ENCODE measurements at places on chromosomes 7 and 10.

- no peak for DNase-seq
Observed at GRCh38 chr10:117964536-117964935, 82.2 kb downstream of the RAB11FIP2 start.

DNA sequence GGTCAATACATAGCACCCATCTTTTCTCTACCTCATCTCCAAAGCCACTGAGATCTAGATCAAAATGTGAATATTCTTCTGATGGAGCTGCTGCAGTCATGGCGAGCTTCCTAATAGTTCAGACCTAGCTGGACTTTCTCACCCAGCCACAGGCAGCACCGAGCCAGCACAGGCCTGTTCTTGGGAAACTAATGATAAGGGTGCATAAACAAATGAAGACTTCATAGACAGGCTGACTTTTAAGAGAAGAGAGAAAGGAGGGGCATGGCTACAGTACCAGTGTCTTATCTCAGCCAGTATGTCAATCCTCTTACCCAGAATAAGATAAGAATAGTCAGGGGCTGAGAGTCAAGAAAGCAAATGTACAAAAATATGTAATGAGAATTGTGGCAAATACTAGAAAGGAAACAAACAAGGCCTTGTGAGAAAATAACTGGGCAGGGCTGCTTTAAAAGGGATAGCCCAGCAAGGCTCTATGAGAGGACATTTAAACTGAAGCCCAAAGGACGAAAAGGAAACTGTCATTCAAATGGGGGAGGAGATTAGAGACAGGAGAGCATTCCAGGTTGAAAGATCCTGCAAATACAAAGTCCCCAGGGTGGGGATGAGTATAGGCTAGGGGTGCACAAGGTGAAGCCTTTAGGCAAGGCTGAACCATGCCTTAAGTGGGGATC, 21.8 kb upstream of the CDK14 start:
- DNase-seq, result no peak

DNA sequence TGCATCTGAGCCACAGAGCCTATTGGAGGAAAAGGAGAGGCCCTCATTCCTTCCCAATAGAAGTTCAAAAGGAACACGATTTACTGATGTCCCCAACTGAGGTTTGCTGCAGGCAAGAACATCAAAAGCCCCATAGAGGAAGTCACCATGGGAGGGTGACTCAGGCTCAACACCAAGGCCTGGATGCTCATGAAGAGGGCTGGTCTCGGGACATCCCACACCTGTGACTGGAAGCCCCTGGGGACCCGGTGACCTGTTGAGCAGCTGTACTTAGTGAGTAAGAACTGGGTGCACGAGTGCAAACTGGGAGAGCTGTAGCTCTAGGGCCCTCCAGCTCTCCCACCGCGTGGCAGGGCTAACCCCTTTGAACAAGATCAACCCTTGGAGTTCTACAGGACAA, 38.0 kb downstream of the CYTH3 start:
- DNase-seq, result no peak

DNA sequence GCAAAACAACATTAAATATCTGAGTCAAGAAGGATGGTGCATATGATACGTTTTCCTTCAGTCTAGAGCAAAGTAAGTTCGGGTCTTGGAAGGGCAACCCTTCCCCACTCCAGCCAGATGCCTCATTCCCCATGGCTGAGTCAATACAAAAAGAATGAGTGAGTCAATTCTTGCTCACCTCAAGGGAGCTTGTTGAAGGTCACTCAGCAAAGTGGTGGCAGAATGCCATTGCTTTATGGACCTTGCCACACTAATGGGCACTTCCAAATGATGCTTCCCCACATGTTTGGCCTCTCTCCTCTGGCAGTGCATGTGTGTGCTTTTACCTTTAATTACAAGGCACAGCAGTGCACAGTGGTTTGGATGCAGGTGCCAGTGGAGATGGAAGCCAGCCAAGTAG, 296.5 kb downstream of the SORCS3 start:
- DNase-seq, result no peak

- DNase-seq, result no peak
Observed at GRCh38 chr10:128473911-128474310, 347.7 kb upstream of the MKI67 start.

- DNase-seq, result no peak
Observed at GRCh38 chr10:43809211-43809930, 160.7 kb upstream of the ZNF32 start.

DNA sequence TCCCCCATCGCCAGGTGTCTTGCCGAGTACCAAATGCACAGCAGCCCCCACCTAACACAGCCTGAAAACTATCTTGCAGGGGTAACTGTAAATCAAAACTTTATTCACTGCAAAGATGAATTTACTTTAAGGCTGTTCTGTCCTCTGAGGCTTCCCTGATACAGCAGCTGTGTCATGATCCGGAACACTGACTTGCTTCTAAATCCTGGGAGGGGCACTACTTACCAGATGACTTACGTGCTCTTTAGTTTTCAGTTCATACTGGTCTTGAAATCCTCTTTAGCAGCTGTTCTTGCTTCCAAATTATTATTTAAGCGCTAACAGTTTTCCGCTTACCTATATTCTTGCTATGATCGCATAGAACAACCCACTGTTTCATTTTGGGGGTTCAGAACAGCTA, 4.9 kb downstream of the DYNC1I1 start:
- no peak for DNase-seq

DNA sequence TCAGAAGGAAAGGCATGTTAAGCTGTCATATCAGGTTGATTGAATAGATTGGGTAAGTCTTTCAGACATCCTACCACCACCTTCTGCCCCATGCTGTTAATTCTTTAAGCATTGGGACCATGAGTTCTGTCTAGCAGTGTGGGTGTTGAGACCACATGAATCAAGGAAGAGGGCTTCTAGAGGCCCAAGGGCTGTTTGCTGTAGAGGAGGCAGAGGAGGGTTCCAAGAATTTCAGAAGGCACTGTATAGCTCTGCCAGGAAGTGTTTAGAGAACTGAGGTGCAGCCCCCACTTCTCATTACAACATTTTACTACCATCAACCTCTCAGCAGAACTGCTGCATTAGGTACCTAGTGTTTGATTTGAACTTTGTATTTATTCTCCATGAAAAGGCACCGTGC, 720.2 kb downstream of the AUTS2 start:
- no peak for DNase-seq

DNA sequence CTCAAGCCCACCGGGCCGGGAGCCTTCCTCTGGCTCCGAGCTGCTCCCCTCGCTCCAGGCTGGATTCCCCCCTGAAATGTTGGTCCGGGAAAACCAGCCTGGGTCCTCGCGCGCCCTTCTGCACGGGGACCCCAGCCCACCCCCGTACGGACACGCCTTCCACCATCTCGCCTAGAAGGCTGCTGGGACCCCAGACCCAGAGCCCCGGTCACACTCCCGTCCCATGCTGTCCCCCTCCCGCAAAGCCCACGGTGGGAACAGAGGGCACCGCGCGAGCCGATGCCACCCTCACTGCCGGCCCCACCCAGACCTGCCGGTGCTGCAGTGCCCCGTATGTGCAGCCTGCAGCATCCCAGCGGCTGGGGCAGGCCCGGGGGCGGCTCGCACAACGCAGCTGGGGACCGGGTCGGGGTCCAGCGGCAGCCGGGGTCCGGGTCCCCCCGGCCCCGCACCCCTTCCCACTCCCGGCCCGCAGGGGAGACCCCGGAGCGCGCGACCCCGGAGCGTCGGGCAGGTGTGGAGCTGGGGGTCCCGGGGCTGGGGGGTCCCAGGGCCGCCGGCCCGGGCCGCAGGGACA, 871 bp downstream of the SPOCK2 start:
- DNase-seq, result peak; percentile 72

- DNase-seq, result no peak
Observed at GRCh38 chr10:107163881-107164861, at the start of gene SORCS1. TSS of gene SORCS1 (minus strand) at chr10:107164706.

DNA sequence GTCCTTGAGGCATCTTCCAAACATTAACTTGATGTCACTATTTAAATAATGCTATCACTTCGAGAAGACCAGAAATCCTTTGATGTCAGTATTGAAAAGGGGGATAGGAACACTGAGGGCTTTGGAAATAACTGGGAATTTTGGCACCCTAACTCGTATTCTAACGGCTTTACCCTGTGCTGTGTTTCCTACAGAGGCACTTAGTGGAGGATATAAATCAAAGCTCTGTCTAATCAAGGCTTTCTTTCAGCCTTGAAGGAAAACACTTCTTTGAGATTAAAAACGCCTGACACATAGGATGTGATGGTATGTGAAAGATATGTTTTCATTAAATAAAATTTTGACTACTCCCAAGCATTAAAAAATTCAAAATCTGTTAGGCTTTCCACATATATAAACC, 62.3 kb downstream of the CREB5 start:
- DNase-seq, result no peak

DNA sequence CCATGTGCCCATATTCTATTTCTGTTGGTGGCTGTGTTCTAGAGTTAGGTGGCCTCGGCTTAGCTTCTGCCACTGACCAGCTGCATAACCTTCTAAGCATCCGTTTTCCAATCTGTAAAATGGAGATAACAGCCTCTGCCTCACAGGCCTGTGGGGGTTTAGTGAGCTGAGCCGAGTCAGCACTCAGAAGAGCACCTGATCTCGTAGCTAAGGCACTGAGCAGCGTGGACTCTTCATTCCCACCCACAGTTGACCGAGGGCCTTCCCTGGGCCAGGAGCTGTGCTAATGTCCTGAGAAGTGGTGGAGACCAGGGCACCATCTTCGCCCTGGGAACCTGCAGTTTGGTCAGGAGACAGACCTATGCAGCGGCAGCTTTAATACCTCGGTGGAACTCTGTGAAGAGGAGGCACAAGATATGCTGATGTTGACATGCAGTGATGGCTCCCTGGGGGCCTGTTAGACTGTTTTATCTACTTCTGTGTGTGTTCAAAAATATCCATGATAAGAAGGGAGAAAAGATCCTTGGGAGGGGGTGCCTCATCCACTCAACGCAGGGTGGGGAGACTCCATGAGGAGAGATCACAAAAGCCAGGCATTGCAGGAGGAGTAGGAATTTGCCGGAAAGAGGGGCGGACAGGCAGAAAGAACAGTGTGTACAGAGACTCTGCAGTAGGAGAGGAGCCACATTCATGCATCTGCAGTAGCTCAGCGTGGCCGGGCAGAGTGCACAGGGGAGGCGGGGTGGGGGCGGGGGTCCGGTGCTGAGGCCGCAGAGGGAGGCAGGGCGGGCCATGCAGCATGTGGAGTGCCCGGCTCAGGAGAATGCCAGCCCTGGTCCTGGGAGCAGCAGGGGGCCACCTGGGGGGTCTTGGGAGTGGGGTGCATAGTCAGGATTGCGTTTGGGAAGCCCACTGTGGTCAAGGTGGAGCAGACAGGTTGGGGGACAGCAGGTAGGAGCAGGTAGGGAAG, 136.8 kb downstream of the C10orf105 start:
- no peak for DNase-seq

DNA sequence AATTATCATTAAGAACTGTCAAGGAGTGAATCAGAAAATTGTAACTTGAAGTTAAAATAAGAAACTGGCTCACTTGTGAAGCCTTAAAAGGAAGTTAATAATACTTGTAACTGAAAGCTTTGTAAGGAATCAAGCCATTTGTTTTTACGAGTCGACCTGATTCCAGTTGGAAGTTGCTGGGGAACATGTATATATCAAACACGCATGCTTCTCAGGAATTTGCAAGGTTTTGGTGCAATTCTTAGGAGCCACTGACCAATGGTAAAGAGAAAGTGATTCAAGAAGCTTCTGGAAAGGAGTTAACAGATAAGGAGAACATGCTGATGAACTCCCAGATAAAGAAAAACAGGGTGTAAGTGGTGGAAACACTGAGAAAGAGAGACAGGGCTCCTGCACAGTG, 56.4 kb downstream of the ETV1 start:
- DNase-seq, result no peak

DNA sequence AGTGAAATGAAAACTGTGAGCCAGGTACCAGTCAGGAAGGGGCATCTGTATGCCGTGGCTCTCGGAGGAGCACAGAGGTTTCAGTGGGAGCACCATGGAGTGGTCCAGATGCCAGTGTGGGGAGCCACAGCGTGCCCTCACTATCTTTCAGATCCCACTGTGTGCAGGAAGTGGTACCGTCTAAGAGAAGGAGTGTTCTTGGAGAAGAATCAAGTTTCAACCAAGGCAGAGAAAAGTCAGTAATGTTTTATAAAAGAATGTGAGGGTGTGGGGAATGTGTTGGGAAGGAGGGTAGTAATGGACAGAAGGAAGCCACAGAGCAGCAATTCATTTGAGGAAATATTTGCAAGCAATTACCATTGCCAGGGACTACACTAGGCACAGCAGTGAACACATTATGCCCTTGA, 35.6 kb downstream of the PRKAR2B start:
- DNase-seq, result no peak

DNA sequence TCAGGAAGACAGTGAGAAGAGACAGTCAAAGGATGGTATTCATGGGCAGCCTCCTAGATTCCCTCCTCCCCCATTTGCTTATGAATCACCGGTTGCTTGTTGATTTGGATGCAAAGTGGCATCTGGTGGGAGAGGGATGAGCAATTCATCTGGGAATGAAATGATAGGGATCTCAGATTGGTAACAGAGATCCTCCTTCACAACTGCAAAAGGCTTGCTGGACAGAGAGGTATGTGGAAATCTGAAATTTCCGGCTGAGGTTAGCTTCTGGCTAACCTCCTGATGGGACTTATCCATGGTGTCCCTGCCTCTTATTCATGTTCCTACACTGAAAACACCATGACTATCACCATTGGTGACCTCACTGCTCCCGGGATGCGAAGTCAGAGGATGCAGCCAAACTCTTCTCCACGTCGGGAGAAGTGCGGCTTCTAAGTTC, 48.4 kb upstream of the PODXL start:
- DNase-seq, result no peak

- DNase-seq, result no peak
Observed at GRCh38 chr10:62071846-62072281, 170.4 kb downstream of the ARID5B start.

GRCh38 chr7:32072397-32072796, 2.2 kb upstream of the PDE1C start:
- DNase-seq, result no peak

DNA sequence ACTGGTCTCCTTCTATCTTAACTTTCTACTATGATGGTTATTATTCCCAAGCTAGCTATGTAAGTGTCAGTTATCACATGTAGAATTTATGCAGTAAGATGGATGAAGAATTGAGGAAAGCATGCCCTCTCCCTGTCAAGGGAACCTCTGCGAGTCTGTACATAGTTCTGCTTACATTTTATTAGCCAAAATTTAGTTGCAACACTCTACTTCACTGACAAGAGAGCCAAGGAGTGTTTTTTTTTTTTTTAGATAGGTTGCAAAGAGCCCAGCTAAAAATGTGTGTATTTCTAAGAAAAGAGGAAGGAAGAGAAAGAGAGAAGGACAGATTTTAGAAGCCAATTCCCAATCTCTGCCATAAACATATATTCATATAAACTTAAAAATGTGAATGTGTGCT, 357.7 kb upstream of the LRRN3 start:
- no peak for DNase-seq

DNA sequence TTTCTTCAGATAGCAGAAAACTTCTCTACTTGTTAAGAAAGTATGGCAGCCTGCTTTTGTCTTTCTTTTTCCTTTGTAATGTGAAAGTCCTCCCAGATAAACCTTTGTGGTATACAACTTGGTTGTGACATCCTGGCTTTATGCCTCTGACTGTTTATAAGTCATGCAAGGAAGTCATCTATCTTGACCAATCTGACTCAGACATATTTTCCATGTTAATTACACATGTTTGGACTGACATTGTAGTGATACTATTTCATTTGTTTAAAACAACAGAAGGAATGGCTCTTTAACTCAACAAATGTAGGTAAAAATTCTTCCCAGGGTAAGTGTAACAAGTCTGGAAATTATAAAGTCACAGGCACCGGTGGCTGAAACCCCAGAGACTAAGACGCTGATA, 341.6 kb upstream of the MEOX2 start:
- DNase-seq, result no peak

All from CD8-positive, alpha-beta memory T cell (primary cell).